Suppressor macrophage treated with lipopolysaccharide for 4 hours (primary cell): ENCODE measurements at places on chromosomes 16 and 17.
A peak's percentile ranks its signal among the peaks of the same experiment; 100 is the strongest.

DNA sequence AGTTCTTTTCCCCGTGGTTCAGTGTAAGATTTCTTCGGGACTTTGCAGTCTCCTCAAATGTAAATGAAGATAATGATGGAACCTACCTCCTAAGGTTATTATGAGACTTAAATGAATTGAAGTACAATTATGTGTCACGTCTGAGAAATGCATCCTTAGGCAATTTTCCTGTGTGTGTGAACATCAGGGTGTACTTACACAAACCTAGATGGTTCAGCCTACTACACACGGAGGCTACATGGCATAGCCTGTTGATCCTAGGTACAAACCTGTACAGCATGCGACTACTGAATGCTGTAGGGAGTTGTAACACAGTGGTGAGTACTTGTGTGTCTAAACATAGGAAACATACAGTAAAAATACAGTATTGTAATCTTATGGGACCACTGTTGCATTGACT, 1.1 kb upstream of the FAM20A start:
- peak; percentile 63 for DNase-seq

DNA sequence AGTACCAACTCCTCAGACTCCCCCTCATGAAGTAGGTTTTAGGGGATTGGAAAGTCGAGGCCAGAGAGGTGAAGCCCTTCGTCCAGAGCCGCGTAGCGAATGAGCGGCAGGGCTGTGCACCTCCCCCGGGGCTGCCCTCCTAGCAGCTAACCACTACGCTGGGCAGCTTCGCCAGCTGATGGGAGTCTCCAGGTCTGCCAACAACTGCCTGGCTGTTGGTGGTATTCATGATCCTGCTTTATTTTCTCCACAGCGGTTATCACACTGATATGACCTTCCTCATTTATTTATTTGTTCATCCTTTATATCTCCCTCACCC, 773 bp upstream of the NETO2 start:
- no peak for DNase-seq

DNA sequence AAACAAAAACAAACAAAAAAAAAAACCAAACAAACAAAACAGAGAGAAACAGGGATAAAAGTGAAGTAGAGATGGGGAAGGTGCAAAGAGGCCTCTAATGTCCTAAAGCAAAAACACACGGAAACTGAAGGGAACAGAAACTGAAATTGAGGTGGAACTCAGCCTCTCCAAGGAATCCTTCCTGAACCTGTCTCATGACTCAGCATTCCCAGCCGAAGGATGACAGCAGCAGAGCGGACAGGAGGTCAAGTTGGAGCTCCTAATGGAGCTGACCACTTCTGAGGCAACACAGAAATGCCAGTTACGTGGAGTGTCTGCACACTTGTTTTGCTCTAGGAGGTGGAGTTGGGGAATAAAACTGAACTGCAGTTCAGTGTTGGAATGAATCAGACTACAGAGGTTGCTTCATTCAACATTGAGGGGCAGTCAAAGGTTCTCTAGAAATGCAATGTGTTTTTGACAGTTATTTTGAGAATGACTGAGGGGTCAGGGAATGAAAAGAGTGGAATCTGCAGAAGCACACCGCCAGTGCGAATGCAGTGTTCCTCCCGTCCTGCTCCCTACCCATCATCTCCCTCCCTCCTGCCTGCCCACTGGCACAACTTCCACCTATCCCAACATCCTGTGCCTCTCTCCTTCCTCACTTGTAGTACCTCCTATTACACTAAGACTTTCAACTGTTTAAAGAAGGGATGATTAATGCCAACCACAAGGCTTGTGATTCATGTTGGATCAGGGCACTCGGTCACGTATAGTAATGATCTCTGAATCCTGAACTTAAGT, 6.3 kb downstream of the UBE2O start:
- DNase-seq = peak; percentile 44

DNA sequence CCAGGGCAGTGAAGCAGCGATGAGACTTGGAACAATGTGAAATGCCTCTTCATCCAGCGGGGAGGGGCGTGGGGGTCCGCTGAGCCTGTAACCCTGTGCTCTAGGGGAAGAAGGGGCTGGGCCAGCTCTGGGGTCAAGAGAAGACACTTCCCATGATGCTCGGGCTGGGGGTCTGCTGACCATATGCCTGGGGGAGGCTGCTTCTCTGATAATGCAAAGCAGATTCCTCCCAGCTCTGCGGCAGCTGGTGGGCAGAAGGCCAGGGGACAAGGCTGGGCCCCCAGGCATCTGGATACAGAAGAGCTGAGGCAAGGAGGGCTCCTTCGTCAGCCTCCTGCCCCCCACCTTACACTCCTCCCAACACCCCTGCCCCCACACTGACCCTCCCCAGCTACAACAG, 24.7 kb downstream of the NGFR start:
- DNase-seq = no peak

DNA sequence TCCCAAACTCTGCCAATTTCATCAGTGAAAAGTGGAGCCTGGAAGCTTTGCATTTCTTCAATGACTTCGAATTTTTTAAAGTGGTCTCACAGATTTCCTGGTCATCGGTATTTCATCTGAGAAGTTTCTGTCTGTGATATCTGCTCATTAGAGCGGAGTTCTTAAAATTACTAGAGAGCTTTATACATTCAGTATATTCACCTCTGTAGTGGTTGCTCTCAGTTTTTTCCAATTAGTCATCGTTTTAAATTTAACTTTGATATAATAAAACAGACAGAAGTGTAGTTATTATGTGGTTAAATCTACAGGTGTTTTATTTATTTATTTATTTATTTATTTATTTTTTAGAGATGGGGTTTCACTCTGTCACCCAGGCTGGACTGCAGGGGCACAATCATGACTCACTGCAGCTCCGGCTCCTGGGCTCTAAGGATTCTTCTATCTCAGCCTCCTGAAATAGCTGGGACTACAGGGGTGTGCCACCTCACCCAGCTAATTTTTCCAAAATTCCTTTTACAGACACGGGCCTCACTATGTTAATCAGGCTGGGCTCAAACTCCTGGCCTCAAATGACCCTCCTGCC, 16.0 kb downstream of the ARHGAP17 start:
- no peak for DNase-seq

DNA sequence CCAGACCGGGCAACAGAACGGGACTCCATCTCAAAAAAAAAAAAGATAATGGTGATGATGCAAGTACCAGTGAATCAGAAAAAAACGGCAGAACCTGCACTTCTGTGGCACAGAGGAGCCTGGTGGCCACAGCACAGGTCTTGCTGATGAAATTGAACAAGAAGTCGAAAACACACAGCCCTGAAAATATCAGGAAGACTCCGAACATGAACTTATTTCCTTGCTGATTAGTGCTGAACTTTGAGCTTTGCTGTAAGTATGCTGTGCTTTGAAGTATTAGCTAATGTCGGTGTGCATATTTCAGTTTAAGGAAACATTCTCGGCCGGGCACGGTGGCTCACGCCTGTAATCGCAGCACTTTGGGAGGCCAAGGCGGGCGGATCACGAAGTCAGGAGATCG, 10.9 kb upstream of the MYO15B start:
- DNase-seq = no peak

GRCh38 chr17:78304549-78305037, 55.3 kb downstream of the SOCS3 start:
- DNase-seq = no peak

DNA sequence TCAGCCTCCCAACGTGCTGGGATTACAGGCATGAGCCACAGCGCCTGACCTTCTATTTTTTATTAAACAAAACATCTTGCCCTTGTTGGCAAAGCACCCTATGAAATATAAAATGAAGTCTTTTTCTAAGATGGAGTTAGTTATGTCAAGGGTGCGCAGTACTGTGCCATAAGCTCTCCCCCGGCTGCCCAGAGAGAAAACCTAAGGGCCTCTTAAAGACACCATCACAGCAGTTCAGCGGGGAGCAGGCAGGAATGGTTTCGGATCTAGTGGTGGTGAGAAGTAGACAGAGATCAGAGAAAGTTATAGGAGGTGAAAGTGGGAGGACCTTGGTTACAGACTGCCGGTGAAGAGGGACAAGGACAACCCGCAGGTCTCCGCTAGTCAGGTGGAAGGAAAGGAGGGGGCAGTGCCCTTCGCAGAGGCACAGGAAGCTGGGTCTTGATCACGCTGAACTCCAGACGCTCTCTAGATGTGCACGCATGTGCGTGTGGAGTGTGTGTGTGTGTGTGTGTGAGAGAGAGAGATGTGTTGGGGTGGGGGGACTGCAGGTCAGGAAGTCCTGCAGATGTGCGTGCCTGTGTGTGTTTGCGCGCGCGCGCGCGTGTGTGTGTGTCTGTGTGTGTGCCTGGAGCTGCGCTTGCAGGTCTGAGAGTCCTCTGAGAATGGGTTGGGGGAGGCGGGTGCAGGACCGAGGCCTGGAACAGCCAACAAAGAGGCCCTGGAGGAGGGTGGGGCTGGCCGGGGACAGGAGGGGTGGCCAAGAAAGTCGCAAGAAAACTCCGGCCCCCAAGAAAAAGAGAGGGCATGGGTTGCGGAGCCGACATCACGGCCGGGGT, 748 bp upstream of the CMTM3 start:
- DNase-seq = peak; percentile 22

GRCh38 chr16:54096607-54097006, 190.0 kb downstream of the IRX3 start:
- DNase-seq = no peak

GRCh38 chr16:83940119-83940518, 12.9 kb upstream of the OSGIN1 start:
- DNase-seq = no peak

DNA sequence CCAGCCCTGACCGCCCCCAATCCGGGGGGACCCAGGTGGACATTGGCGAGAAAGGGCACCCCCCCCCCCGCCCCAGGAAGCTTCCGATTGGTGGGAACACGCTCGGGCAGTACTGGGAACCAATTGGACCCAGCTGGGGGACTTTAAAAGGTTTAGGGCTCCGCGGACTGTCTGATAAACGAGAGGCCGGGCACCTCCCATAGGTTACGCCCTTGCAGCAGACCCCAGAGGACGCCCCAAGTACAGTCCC, 245 bp downstream of the TMEM256 start:
- no peak for DNase-seq

- DNase-seq = no peak
Measured at GRCh38 chr17:14052886-14053615, 16.3 kb upstream of the COX10 start.

- no peak for DNase-seq
Measured at GRCh38 chr16:56919099-56919800, 12.7 kb upstream of the HERPUD1 start.

DNA sequence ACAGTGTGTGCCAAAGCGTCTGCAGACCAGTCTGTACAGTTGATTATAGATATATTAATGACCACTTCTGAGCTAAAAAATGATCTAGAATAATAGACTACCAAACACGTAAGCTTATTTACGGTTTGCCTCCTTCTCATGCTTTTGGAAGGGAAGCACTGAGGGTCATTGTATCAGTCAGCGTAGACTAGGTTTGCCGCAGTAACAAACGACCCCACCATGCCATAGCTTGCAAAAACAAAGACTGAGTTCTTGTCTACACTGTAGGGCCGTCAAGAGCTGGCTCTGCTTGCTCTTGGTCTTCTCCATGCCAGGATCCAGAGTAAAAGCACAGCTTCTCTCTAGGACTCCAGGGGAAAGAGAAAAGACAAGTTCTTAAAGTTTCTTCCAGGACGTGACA, 680.7 kb downstream of the MAF start:
- no peak for DNase-seq

DNA sequence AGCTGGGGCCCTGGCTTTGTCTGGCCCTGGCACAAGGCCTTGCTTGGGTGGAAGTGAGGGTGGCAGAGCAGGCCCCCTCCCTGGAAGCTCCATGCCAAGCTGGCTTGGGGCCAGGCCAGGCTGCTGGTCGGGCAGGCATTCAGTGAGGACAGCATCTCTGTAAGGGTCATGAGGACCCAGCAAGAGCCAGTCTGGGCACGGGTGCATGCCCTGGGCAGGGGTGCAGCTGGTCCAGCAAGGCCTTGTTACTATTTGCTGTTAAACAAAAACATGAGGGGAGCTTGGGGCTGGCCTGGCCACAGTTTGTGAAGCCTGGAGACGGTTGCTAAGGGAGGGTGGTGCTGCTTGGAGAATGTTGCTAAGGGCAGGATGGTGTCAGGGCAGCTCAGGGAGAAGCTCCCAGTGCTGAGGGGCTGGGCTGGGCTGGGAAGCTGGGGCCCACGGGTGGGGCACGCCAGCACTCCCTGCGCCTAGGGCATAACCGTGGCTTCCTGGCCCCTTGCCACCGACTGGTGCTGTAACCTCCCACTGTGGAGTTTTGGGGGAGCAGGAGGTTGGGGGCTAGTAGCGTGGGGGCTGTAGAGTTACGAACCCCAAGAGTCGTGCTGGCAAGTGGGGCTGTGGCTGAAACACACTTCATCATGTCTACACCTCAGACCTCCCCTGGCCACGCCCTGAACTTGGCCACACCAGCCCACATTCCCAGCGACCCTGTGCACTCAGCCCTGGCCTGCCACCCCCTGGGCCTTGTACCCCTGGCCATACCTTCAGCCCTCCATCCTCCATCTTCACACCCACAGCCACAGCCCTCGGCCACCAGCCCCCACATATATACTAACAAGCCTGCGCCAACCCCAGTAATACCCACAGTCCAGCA, 1.6 kb downstream of the TPPP3 start:
- no peak for DNase-seq

- DNase-seq = no peak
Measured at GRCh38 chr17:8150194-8151119, 1.7 kb downstream of the PER1 start.

GRCh38 chr17:64001763-64002529, 3.8 kb downstream of the PRR29 start:
- DNase-seq = peak; percentile 85

- no peak for DNase-seq
Measured at GRCh38 chr17:61700252-61700651, 109.2 kb upstream of the NACA2 start.

DNA sequence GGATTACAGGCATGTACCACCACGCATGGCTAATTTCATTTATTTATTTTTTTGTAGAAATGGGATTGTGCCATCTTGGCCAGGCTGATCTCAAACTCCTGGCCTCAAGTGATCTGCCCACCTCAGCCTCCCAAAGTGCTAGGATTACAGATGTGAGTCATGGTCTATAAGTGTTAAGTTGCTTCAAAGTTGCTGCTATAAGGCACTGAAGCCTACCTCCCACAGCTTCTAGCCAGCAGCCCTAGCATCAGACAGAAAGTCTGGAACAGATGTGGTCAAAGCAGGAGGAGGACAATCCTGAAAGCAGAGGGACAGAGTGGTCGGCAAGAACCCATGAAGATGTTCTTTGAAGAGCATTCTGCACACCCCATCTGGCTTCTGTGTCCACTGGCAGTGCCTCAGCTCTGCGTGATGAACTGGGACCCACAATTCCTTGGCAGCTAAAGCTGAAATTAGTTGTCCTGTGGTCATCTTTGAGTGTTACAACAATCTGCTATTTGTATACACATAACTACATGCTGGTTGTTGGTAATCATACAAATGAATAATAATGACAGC, 11.2 kb downstream of the MAP3K14 start:
- DNase-seq = peak; percentile 32

GRCh38 chr17:50269477-50270434, 4.5 kb upstream of the TMEM92 start:
- peak; percentile 73 for DNase-seq

DNA sequence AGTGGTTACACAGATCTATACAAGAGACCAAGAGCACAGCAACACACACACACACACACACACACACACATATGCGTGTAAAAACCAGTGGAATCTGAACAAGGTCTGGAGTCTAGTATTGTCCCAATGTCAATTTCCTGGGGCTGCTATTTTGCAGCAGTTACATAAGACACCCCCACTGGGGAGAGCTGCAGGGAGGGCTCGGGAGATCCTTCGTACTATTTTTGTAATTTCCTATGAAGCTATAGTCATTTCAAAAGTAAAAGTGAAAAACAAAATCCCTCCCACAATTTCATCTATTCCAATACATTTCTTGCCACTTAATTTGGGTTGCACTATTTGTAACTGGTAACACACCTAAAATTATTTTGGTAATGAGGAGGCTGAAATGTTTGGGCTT, 68.5 kb downstream of the C16orf95 start:
- peak; percentile 3 for DNase-seq
